Inflammatory macrophage (primary cell): ENCODE measurements at places on chromosomes 12 and 14.

GRCh38 chr12:49882851-49883464 lies 20.7 kb downstream of the FAIM2 start:
- DNase-seq = no peak

- no peak for DNase-seq
These were observed 672.9 kb downstream of the BCL11B start for GRCh38 chr14:98599082-98599481.

- DNase-seq = no peak
These were observed 294.3 kb downstream of the APAF1 start for GRCh38 chr12:98939350-98939749.

DNA sequence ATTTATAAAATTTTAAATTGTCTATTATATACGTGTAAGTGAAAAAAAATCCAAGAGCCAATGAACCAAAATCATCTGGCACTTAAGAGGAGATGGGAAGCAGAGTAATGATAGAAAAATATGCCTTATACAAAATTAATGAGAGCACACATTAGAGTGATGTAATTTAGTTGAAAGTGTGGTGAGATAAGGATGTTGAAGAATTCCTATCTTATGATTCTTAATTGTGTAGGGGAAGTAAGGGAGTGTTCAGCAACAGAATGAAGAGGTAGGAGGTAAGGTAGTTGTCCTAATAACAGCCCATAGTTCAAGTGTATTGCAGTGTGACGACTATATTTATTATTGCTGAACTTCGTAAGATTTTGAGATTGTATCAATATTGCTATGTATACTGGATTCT lies 843.4 kb upstream of the FLRT2 start:
- DNase-seq = no peak

DNA sequence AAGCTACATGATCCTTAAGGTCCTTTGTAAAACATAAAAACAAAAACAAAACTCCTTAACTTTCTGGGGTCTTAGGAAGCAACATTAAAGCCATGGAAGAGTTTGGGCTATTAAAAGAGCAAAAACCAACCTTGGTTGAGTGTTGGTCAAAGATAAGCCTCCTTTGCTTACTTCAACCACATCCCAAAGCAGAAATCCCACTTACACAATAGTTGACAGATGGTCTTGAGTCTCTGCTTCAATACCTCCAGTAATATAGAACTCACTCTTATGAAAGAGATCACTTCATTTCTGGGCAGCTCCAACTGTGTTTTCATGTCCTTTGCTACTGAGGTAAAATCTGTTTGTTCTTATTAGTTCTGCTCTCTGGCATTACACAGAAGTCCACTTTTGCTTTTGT lies 125.8 kb downstream of the SLC38A4 start:
- no peak for DNase-seq

DNA sequence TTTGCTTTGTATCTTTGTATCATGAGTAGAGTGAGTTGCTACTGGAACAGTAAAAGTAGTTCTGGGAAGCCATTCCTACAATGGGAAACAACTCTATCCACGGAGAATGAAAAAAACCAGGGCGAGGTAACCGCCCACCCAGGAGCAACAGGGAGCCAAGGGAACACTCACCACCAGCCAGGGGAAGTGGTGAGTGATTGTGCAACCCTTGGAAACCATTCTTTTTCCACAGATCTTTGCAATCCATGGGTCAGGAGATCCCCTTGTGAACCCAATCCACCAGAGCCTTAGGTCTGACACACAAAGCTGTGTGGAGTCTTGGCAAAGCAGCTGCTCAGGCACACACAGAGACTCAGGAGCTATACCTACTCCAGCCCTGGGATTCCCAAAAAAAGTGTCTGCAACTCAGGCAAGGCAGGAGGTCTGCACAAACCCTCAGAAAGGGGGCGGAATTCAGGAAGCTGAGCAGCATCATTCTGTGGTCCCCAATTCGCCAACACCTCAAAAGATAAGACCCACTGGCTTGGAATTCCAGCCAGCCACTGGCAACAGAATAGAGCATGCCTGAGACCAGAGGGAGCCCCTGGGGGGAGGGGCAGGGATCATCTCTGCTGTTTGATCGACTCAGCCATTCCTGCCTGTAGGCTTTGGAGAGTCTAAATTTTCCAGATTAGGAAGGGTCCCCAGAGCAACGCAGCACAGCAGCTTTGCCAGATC lies 52.1 kb upstream of the PPFIA2 start:
- peak; percentile 23 for DNase-seq

DNA sequence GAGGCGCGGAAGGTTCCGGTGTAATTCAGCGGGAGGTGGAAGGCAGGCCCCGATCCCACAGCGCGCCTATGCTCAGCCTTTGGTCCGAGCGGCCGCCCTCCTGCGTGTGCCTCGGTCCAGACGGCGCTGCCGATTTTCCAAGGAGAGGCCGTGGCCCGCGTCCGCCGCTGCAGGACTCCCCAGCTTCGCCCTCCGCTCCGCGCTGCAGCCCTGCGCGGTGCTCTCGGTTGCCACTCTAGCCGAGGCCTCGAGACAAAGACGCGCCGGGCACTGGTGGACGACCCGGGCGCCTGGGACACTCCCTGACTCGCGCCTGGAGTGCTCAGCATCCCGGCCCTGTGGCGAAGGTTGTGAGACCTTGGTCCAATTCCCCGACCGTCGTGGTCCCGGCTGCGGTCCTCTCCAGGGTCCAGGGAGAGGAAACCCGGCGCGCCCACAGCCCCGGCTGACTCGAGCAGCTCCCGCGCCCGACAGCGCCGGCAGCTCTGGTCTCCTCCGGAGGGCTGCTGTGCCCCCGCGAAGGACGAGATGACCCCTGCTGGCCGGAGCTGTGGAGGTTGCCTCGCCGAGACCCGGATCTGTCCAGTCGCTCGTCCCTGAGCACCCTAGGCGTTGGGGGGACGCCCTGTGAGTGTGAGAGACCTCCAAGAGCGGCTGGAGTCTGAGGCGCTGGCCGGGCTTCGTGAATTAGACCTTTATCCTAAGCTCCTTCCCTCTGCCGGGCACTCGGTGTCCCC lies 6.5 kb downstream of the HOXC12 start:
- DNase-seq = no peak

DNA sequence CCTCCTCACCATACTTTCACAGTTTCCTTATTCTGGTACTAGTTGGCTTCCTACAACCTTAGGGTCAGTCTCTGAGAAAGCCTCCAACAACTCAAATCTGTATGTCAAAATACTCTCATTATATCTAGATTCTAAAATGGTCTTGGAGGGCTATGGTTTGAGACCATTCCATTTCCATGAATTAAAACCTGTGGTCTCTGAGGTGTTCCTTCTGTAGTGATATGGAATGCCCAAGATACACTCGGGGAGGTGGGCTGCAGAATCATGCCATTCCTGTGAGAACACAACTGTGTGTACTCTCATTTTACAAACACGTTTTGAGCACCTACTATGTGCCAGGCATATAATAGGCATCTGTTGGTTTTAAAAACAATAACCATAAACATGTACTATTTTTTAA lies 74.0 kb downstream of the FERMT2 start:
- DNase-seq = no peak

GRCh38 chr12:109433618-109434017 lies 43.5 kb downstream of the KCTD10 start:
- no peak for DNase-seq

DNA sequence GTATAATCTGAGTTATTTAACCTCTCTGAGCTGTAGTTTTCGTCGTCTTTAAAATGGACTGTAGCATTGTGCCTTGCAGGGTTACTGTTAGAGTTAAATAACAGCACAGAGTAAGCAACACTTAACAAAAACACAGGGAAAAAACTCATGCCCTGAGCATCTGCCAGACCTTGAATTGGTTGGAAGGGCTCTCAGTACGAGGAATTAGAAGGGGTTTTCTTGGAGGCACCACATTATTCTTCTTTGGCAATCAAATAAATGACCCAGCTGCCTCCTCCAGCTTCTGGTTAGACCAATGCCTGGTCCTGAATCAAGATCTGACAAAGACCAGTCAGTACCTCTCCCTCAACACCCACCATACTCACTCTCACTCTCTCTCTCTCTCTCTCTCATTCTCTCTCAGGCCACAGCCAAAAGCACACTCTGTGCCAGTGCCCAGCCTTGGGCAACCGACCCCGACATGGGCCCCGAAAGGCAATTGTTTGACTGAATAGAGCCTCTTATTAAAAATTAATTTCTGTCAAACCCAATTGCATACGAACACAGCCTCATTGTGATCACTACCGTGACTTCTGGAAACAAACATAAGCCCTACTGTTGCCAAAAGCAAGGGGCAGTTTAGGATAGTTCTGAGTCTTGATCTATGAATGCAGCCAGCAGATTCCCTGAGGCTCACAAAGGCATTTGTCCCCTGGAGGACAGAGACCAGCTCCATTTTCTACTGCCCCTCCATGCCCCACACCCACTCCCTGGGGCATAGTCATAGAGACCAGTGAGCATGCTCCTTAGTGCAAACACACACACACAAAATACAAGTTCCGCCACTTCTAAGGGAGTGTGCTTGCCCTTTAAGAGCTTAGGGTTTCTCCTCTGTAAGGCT lies 23.9 kb downstream of the DUSP6 start:
- DNase-seq = no peak

GRCh38 chr14:86373886-86374285 lies 843.9 kb downstream of the FLRT2 start:
- DNase-seq = no peak

GRCh38 chr12:59708064-59708463 lies 112.2 kb downstream of the SLC16A7 start:
- no peak for DNase-seq

DNA sequence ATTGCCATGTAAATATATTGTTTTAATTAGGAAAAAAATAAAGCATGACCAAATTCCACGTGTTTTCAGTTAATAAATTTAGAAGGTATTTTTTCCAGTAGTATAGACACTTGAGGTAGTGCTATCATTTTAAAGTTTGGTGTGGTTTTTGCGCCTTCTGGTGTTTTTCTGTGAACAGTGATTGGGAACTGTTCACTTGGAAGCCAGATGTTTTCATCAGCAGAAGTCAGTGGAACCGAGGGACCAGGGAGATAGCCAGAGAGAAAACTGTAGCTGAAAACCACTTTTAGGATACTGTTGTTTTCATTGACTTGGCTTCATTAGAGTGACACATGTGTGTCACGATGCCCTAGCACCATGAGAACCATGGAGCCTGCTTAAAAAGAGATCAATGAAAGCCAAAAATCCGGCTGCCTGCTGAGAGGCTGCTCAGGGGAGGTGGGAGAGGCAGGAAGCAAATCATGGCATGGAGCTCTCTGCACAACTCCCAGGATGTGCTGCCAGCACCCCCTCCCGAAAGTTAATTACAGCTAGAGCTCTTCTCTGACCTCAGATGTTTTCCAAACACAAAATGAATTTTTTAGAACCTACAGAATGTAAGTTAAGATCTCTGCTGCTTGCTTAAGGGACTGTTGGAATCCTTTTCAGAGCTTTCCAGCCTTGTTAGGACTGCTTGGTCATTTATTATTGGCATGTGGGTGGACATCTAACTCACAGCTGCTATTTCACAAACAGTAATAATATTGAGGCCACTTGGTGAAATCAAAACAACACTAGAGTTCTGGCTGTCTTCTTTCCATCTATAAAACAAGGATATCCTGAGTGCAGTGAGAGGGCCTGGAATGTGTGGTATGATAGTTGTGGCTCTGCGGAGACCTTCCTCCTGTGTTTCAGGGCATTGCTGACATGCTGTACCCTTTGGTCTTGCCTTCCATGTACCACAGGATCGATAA lies 192.3 kb downstream of the ANO4 start:
- no peak for DNase-seq

DNA sequence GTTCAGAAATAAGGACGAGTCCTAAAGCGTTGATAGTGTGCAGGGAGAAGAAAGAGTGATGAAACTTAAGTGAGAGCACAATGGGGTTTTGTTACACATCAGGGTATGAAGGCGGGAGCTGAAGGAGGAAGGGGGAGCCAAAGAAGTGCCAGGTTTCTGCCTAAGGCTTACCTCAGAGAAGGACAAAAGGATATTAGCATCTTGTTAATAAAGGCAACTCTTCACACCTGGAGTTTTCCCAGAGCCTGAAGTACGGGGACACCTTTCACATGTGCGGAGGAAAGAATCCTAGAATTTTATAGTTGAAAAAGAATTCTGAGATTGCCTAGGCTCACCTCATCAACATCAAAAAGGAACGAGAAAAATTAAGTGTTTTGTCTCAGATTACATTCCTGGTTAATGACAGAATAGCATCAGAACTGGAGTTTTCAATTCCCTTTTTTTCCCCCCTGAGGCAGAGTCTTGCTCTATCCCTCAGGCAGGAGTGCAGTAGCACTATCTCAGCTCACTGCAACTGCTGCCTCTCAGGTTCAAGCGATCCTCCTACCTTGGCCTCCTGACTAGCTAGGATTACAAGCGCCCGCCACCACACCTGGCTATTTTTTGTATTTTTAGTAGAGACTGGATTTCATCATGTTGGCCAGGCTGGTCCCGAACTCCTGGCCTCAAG lies 2.2 kb upstream of the SAV1 start:
- DNase-seq = no peak

DNA sequence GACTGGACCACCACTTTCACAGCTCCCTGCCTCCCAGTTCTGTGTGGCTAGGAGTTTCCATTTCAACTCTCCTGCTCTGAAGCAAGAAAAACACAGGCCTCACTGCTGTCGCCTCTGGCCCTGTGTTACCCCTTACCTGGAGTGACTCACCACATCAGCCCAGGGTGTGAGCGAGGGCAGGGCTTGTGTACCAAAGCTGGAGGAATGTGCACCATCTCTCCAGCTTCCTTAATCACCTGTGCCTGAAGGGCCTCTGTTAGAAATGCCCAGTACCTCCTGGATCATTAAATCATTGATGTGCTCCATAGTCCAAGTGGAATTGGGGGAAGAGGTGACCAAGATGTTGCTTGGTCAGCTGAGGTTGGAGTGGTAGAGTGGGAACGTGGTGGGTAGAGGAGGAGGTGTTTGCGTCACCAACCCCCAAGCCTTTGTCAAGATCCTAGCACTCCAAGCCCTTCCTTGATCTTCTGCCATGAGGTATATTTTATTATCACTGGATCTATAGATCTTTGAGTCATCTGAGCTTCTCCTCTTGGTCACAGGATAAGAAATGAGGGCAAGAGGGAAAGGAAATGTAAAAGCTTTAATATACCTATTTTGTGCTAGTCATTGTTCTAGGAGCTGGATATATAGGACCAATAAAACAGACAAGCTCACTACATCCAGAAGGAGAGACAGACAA lies 51.3 kb downstream of the SSPN start:
- no peak for DNase-seq

DNA sequence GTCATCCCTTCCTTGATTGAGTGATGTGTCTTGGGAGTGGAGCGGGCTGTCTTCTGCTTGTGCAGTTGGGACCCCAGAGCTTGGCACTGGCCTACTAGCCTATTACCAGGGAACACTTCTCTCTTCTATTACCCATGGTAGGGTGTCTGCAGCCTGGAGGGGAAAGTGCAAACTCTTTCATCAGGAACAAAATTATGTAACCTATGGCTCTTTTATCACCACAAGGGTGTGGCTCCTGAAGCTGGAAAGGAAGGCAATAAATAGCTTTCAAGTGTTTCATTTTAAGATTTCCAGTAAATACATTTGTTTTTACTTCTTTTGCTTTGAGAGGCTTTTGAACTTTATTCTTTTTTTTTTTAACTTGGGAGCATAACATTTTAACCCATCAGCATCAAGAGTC lies 349.7 kb upstream of the FAR2 start:
- DNase-seq = peak; percentile 45

DNA sequence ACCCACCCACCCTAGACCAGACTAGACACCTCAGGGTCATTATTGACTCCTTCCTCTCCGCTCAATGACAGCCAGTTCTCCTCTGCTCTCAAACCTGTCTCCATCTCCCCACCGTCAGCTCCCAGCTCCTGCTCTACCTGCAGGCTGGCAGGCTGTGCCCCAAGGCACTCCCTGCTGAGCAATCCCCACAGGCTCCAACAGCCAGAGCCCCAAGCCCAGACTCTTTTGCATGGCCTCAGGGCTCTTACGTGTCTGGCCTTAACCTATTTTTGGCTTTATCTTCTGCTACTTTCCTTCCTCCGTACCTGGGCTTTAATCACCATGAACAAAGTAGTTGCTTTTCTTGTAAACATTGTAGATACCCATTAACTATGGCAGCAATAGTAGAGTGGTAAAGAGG lies 162.9 kb upstream of the PRMT8 start:
- DNase-seq = no peak
